CD4-positive, alpha-beta T cell treated with Interleukin-10 for 1 hour (primary cell): ENCODE measurements at places on chromosomes 1 and 21.

GRCh38 chr1:7549277-7550161 lies 221.6 kb upstream of the VAMP3 start:
- peak; percentile 2 for DNase-seq

GRCh38 chr1:18513995-18514394 lies 33.3 kb downstream of the KLHDC7A start:
- no peak for DNase-seq

DNA sequence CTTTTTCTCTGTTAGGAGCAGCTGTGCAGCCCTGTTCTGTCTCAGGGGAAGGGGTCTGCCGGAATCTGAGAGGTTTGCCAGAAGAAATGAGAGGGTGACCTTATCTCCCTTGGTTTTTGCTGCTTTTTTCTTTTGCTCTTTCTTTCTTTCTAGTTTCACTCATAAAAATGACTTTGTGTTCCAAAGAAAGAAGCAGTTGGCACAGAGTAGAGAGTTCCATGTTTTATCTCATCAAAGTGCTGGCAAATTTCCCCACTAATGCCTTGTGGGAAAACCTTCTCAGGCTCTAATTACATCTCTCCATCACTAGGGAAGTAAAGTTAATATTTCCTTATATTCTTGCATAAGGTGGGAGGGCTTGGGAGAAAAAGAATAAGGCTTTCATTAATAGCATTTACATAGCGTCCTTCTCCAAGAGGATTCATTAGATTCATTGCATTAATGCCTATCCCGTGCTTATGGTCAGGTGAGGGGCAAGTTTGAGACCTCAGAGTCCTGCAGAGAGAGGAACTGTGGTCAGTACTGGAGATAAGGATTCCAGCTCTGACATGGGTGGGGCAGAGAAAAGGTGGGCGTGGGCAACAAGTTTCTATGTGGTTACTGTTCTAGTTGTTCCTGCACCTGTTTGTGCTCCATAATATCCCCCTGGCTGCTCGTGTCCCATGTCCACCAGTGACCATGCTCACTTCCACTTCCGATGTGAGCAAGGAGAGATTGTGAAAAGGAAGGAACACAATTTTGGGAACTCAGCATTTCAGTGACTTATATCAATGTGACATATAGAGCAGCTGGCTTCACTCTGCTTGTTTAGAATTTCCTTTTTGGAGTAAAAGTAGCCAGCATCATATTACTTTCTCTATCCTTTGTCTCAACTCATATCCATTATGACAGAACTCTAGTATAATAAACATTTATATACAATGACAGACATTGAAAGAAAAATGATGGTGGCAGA lies 79.5 kb downstream of the DISC1 start:
- DNase-seq, result no peak

DNA sequence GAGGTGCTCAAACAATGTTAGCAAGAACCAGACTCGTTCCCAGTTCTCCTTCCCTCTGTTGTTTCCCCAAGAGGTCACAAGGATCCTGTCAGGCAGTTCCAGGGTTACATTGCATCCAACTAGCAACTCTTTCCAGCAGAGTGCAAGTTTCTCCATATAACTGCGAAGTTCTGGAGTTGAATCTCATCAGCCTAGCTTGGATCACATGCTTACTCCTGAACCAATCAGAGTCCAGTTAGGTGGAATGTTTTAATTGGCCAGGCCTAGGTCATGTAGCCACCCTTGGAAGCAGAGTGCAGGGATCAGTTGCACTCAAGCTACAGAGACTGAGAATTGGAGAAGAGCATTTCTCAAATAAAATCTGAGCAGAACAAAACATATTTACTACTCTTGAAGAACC lies 15.9 kb upstream of the PIK3R3 start:
- DNase-seq, result no peak

GRCh38 chr1:16093611-16094010 lies 20.2 kb upstream of the FAM131C start:
- no peak for DNase-seq

DNA sequence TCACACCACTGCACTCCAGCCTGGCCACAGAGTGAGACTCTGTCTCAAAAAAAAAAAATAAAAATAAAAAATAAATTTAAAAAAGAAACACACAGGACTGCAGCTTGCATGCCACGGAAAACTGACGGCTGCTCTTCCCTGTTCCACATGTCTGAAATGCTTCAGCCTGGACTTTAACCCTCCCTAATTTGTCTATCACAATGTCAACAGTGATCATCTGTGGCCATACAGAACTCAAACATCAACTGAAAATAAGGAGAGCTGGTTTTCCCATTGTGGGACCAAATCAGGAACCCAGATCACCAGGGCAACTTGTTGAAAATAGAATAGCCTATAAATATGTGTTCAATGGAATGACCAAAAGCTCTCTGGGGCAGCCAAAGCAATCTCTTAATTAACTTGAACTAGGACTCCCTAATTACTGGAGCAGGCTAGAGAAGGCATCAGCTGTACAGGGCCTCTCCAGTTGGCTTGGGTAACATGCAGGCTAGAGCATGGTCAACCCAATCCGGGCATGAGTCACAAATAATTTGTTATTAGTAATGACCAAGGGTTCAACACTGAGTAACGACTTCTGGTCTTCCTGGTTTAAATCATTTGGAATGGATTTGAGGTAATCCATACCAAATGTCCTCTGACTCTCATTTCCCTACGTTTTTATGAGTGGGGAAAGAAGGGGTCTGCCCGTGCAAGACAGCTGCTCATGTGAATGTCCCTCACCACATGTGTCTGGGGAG lies 62.7 kb upstream of the KAZN start:
- DNase-seq, result no peak

GRCh38 chr1:44262414-44262813 lies 49.1 kb downstream of the DMAP1 start:
- DNase-seq, result no peak

GRCh38 chr1:223478606-223479005 lies 85.4 kb downstream of the CCDC185 start:
- no peak for DNase-seq
